ENCODE measurements at places on chromosomes 11 and 22.

DNA sequence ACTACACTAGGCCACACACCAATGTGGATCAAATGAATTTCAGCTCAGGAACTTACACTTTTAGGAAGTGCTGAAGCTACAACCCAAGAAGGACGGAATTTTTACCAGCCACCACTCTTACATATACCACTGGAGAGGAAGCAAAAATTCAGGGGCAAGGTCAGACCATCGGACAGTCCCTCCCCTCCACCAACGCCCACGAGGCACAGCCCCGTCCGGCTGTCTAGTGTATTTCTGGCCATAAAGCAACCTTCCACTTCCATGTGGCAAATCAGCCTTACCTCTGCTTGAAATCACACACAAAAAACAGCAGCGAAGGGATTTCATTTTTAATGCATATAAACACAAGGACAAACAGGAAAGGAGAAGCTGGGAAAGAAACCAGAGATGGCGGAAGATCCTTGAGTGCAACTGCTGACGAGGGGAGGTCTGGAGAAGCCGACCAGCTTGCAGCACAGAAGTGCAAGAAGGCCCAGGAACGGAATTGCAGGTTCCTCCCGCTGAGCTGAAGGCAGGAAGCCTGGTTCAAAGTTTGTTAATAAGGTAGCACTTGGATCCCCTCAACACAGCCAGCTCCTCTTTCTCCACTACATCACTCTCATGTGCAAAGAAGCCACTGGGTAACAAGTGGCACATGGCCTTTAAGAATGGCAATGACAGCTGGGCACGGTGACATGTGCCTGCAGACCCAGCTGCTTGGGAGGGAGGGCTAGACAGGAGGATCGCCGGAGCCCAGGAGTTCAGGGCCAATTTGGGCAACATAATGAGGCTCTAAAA lies 71.5 kb downstream of the SHANK2 start:
- DNase-seq, result no peak

DNA sequence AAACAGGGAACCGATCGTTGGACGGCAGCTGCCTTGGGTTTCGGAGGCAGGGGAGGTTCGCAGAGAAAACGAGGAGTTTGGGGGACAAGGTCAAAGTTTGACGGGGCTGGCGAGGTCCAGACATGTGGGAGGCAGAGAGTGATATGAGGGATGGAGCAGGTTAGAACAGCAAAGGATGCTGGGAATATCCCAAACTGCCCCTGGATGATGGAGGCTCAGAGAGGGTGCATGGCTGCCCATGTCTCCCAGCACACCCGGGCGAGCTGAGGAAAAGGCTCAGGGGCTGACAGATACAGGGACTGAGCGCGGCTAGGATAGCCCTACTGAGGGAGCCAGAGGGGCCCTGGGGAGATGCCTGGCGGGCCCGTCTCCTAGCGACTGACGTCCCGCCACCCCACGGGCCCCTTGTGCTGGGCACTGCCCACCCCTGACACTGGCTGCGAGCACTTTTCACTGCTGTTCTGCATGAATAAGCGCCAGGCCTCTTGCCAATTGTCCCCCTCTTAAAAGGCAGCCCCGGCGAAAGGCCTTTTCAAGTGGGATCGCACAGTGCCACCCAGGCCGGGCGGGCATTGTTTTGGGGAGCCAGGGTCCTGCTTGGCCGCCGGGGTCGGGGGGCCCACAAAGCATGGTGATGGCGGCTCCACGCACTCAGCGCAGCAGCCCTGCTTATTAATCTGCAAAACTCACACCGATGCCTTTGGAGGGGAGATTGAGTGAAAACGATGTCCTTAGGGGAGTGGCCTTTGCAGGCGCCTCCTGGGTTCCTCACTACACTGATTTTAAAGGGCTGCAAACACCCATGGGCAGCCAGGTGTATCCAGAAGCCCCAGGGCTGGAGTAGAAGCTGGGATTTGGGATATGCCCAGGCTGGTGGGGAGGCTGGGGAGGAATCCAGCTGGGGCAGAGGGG lies 90.0 kb upstream of the LINC01488 start:
- DNase-seq, result no peak

GRCh38 chr11:2779981-2780849 lies 80.4 kb upstream of the KCNQ1OT1 start:
- no peak for DNase-seq

- DNase-seq, result no peak
Observed at GRCh38 chr11:22520521-22520920, 105.1 kb downstream of the FANCF start.

DNA sequence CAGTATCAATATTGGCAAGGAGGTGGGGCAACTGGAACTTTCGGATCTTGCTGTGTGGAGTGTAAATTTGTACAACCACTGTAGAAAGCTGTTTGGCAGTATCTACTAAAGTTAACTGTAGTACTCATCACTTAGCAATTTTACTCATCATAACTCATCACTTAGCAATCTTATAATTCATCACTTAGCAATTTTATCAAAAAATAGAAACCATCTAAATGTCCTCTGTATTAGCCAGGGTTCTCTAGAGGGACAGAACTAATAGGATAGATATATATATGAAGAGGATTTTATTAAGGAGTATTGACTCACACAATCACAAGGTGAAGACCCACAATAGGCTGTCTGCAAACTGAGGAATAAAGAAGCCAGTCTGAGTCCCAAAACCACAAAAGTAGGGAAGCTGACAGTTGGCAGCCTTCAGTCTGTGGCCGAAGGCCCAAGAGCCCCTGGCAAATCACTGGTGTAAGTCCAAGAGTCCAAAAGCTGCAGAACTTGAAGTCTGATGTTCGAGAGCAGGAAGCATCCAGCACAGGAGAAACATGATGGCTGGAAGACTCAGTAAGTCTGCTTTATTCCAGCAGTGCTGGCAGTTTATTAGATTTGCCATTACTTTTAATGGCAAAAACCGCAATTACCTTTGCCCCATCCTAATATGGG lies 92.9 kb upstream of the USP47 start:
- DNase-seq, result no peak

GRCh38 chr11:107221748-107222285 lies 203.5 kb upstream of the GUCY1A2 start:
- no peak for DNase-seq

GRCh38 chr11:75504501-75504900 lies 21.2 kb downstream of the GDPD5 start:
- DNase-seq, result no peak

DNA sequence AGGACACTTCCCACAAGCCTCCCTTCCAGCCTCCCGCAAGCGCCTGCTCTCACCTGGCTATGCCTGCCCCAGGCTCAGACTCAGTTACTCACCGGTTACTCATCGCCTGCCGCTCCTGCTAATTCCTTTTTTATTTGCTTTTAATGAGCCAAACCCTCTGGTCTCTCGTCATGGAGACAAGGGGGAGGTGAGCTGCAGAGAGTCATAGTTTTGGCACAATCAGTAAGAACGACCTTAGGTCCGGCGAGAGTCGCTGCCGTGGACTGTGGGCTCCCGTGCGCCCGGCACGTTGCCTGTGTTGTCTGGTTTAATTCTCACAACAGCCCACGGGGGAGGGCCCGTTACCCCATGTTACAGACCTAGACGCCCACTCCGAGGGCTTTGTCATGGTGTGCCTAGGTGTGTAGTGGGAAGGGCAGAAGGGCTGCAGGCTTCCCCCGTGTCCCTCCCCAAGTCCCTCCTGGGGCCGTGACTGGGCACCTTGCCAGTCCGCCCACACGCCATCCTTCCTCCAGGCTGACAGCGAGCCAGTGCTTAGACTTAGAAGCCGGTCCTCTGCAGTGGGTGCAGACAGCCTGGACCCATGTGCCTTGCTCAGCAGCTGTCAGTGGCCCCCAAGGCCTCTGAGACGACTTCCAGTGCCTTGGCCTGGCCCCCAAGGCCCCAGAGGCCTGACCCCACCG lies 42.2 kb downstream of the WNT7B start:
- no peak for DNase-seq

GRCh38 chr11:1727096-1727690 lies 23.2 kb downstream of the IFITM10 start:
- DNase-seq, result no peak

DNA sequence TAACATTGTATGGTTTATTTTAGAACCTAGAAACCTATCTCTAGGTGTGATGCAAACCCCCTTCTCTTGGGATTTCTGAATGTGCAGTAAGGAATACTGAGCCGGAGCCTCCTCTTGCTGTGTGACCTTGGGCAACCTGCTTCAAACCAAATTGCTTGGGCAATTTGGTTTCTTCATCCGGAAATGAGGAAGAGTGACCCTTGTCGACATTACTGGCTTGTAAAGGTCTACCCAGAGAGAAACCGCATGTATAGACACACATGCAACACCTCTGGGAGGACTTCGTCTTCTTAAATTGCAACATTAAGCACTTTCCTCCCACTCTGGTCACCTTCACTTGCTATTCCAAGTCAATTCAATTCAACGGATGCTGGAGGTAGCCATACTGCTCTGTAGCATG lies 19.6 kb upstream of the TP53I11 start:
- DNase-seq, result no peak

- DNase-seq, result no peak
Observed at GRCh38 chr11:75539459-75540334, 14.0 kb upstream of the GDPD5 start.

DNA sequence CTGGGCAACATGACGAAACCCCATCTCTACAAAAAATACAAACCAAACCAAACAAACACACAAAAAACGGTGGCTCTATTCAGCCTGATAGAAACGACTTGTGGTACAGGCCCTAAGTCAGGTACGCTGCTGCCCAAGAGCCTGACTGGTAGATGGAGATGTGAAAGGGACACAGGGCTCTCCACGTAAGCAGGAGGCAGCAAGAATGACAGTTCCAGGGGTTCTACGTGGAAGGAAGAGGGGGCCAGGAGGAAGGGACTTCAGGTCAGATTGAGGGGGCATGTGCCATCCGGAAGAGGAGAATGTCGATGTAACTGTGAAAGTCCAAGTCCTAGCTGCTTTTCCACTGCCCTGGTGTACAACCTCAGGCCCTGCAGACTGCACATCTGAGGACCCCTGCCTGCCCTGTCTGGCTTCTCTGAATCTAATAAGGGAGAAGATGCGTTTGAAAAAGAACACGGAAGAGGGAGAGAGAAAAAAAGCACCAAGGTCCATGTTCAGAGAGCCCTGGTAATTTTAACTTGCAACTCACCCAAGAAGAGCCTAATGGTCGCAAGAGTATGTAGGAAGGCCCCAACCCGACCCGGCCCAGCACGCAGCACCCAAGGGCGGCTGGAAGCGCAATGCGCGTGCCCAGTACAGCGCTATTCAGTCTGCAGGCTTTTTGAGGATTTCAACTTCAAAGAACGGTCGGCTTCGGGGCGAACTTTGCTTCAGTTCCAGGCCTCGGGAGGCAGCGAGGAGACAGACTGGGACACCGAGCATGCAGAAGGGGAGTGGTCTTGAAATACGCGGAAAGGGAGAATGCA lies 909 bp upstream of the ZNRD2 start:
- DNase-seq, result no peak

DNA sequence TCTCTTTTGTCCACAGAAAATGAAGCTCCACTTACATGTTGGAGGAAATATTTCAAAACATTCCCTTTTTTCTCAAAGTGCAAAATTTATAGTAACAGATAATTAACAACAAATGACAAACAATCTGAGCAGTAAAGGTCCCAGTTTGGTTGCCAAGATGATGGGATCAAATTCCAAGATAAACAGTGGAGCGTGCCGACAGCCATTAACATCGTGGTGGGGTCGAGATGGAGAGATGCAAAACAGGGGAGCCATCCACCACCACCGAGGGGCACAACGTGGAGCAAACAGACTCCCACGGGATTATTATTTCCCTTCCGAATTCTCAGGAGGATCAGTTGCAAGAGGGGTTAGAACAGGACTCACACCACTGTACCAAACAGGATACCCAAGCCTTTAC lies 17.2 kb downstream of the MPPED2 start:
- no peak for DNase-seq

DNA sequence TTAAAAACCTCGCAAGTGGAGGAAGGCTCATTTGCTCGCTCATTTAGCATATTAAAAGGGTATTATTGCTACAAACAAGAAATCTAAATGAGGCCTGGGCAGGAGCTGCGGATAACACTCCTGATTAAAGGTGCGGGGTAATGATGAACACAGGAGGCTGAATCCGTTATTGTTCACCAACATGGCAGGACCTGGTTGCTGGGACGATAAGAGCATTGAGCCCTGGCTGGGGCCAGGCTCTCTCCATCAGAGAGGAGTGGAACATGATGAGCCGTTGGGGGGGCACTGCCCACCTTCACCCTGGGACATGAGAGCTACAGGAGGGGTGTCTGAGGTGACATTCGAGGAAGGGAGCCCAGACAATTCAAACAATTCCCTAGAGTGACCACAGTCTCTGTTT lies 211.7 kb downstream of the NXPE2 start:
- DNase-seq, result no peak

GRCh38 chr22:26494506-26494905 lies 10.8 kb downstream of the SRRD start:
- no peak for DNase-seq
